Spinal cord (tissue), 10 donors: ENCODE measurements at places on chromosomes 7 and 10. TPM values are rescaled to one million over a fixed set of nuclear protein-coding genes. Genes with fewer than 3 reads are reported as not detected.
A peak's percentile ranks its signal among the peaks of the same experiment; 100 is the strongest.

The LOXL4 gene
- 1.6 TPM for total RNA-seq

The LLCFC1 gene
- not detected for total RNA-seq

The GSTO1 gene
- 65.6 TPM for total RNA-seq

The VSTM4 gene
- total RNA-seq = 29.9 TPM

The VWC2 gene
- 12.1 TPM for total RNA-seq

The LIPN gene
- total RNA-seq = not detected

The ANK3 gene
- total RNA-seq = 318 TPM

DNA sequence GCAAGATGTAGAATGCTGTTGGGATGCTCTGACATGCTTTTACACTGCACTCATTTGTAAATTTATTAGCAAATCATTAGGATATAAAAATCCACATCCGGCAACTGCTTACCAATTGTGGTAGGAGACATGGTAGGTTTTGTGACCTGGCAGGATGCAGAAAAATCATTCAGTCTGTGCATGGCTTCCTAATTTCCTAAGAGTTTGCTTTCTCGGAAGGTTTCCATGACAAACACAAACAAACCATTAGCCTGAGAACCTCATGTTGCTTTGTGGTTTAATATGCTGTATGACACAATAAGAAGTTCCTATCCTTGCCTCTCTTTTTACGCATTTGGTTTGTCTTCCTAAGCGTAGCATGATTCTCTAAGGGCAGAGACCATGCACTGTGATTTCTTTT lies 14.7 kb upstream of the LMBR1 start:
- H3K27ac ChIP-seq = no peak overlapping the region
- no peak for DNase-seq
- H3K36me3 ChIP-seq = no peaks in the 10 kb centered on the region

DNA sequence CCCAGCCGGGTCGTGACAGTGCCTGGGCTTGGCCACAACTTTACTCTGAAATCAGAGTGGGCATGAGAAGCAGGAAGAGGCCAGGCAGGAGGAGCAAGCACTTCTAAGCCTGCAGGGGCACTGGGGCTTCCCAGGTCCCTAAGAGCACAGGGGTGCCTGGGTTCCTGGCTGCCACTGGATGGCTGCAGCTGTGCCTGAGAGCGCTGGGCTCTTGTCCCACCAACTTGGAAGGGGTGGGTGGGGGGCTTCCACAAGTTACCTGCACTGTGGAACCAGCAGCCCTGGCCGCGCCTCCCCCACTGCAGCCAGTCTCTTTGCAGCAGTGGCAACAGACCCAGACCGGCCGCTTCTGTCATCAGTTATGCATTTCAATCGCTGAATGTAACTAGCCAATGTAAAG lies 434.7 kb upstream of the GRM3 start:
- no peaks in the 10 kb centered on the region for H3K27me3 ChIP-seq
- H3K4me3 ChIP-seq = no peak overlapping the region
- no peak overlapping the region for H3K27ac ChIP-seq
- no peaks in the 10 kb centered on the region for H3K4me1 ChIP-seq
- no peak for DNase-seq

- H3K4me1 ChIP-seq = no peaks in the 10 kb centered on the region
- no peaks in the 10 kb centered on the region for H3K27me3 ChIP-seq
- no peak overlapping the region for H3K27ac ChIP-seq
- H3K36me3 ChIP-seq = no peaks in the 10 kb centered on the region
- H3K4me3 ChIP-seq = no peak overlapping the region
Measured at GRCh38 chr7:17530741-17531421, 232.4 kb downstream of the AHR start.

- peaks cover 10% of the 10 kb centered on the region for H3K27me3 ChIP-seq
- no peak overlapping the region for H3K4me3 ChIP-seq
- H3K4me1 ChIP-seq = peaks cover 11% of the 10 kb centered on the region
- H3K36me3 ChIP-seq = no peaks in the 10 kb centered on the region
- H3K27ac ChIP-seq = no peak overlapping the region
Measured at GRCh38 chr10:98466861-98467505, 20.2 kb upstream of the HPS1 start.

- H3K4me3 ChIP-seq = no peak overlapping the region
- no peaks in the 10 kb centered on the region for H3K4me1 ChIP-seq
- no peak for DNase-seq
Measured at GRCh38 chr10:6239213-6239991, 36.7 kb downstream of the PFKFB3 start.

DNA sequence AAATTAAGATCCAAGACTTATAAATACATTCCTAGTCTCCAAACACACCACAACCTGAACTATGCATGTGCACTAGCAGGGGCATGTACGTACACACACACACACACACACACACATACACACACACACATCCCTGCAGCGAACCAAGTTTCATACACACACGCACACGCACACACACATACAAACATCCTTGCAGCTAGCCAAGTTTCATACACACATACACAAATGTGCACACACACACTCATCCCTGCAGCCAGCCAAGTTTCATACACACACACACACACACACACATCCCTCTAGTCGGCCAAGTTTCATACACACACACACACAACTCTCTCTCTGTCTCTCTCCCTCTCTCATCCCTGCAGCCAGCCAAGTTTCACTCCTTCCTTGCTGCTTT lies 82.7 kb upstream of the WIPF3 start:
- no peak overlapping the region for H3K4me3 ChIP-seq
- H3K4me1 ChIP-seq = no peaks in the 10 kb centered on the region
- H3K27me3 ChIP-seq = no peaks in the 10 kb centered on the region
- peak; percentile 54 for DNase-seq
- no peaks in the 10 kb centered on the region for H3K36me3 ChIP-seq

DNA sequence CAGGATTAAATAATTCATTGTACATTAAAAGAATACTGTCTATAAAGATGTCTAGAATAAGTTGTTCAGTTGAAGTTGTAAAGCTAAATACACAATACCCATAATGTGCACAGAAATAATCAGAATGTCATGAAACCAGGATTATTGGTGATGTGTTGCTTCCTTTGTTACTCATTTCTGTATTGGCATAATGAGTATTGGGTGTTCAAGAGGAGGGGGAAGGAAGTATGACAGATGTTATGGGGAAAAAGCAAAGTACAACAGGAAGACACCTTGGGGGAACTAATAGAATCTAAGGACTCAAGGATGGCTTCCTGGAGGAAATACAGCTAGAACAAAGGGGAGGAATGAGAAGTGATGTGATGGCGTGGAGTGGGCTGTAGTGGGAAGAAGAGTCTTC lies 15.0 kb downstream of the ANKRD1 start:
- no peak overlapping the region for H3K4me3 ChIP-seq
- no peaks in the 10 kb centered on the region for H3K27me3 ChIP-seq
- peaks cover 5% of the 10 kb centered on the region for H3K36me3 ChIP-seq
- no peak overlapping the region for H3K27ac ChIP-seq
- DNase-seq = no peak

DNA sequence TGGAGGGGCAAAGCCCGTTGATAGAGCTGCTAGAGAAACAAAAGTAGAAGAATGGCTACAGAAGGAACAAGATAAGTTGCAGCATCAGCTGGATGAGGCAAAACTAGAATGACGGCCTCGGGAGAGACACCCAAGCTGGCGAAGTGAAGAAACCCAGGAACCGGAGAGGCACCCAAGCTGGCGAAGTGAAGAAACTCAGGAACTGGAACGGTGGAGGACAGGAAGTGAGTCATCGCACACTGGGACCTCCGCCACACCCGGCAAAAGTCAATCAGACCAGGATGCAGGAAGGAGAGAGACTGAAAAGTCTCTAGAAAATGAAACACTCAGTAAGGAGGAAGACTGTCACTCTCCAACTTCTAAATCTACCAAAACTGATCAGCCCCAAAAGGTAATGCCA lies 133.0 kb upstream of the NEBL start:
- DNase-seq = no peak
- H3K4me3 ChIP-seq = no peak overlapping the region

GRCh38 chr10:98778277-98778759 lies 331.6 kb upstream of the HPS1 start:
- H3K27me3 ChIP-seq = no peaks in the 10 kb centered on the region
- H3K27ac ChIP-seq = no peak overlapping the region
- H3K36me3 ChIP-seq = no peaks in the 10 kb centered on the region
- DNase-seq = no peak

DNA sequence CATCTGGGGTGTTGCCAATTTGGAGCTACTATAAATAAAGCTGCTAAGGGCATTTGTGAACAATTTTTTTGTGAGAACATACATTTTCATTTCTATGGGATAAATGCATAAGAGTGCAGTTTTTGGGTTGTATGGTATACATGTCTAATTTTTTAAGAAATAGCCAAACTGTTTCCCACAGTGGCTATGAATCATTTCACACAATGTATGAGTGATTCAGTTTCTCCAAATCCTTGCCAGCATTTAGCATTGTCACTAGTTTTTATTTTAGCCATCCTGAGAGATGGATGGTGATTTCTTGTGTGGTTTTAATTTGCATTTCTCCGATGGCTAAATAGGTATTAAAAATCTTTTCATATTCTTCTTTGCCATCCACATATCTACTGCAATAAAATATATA lies 105.3 kb downstream of the AMPH start:
- no peak overlapping the region for H3K4me3 ChIP-seq
- no peak overlapping the region for H3K27ac ChIP-seq
- H3K36me3 ChIP-seq = no peaks in the 10 kb centered on the region

- H3K4me1 ChIP-seq = no peaks in the 10 kb centered on the region
- H3K4me3 ChIP-seq = no peak overlapping the region
- no peaks in the 10 kb centered on the region for H3K36me3 ChIP-seq
Measured at GRCh38 chr10:28778524-28778923, 101.2 kb downstream of the BAMBI start.

DNA sequence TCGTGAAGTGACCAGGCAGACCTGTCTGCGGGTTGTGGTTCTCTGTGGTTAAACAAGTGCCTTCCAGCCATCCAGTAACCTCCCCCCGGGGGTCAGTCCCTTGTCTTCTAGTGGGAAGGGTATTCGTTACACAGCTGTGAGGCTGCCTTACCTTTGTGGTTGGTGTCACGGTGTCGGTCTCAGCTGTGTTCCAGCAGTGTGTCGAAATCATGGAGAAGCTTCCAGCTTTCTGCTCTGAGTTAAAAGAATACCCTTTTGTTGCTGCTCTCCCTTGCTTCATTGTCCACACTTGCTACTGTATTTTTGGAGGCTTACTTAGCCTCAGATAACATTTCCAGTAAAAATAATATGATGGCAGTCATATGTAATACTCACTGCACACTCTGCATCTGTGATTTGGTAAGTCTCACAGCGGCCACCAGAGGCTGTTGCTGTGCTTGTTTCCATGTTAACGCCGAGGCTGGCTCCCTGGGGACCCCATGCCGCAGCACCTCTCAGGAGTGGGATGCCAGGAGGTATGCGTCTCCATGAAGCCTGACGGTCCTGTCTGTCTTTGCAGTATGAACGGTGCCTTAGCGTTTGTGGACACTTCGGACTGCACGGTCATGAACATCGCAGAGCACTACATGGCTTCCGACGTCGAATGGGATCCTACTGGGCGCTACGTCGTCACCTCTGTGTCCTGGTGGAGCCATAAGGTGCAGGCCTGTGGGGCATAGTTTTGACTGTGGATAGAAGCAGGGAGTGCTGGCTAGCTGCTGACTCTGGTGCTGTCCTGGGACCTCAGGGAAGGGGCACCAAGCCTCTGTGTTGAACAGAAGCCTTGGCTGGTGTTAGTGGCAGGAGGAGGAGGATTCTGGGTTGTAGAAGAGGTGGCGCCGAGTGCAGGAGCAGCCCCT lies 20.5 kb downstream of the EIF3B start:
- H3K27me3 ChIP-seq = no peaks in the 10 kb centered on the region
- peaks cover 97% of the 10 kb centered on the region for H3K36me3 ChIP-seq
- no peak overlapping the region for H3K27ac ChIP-seq

DNA sequence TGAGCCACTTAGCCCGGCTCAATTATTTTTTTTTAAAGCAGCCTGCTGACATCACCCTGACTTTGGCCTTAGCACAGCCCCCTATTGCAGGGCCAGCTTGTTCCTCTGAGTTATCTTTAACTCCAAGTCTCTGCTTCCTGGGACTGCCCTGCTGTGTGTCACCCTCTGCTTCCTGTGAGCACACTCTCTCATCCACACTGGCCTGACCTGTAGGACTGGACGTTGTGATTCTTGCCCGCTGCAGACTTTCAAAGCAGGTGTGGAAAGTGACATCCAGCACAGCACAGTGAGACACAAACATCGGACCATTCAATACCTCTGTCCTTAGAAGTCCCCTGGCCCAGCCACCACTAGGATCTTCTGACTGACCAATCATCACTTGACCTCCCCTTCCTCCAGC lies 26.4 kb upstream of the HSPA12A start:
- H3K27me3 ChIP-seq = no peaks in the 10 kb centered on the region
- no peak overlapping the region for H3K4me3 ChIP-seq
- H3K4me1 ChIP-seq = peaks cover 33% of the 10 kb centered on the region
- H3K36me3 ChIP-seq = no peaks in the 10 kb centered on the region
- no peak for DNase-seq

- peak overlapping the region; percentile 98 for H3K27ac ChIP-seq
- H3K27me3 ChIP-seq = no peaks in the 10 kb centered on the region
- peaks cover 45% of the 10 kb centered on the region for H3K4me1 ChIP-seq
- H3K4me3 ChIP-seq = peak overlapping the region; percentile 87
- no peak for DNase-seq
Measured at GRCh38 chr10:3783682-3784432, 1.2 kb downstream of the KLF6 start.

GRCh38 chr7:50676079-50676478 lies 106.6 kb downstream of the GRB10 start:
- no peaks in the 10 kb centered on the region for H3K27me3 ChIP-seq
- no peak overlapping the region for H3K27ac ChIP-seq
- peaks cover 22% of the 10 kb centered on the region for H3K36me3 ChIP-seq
- DNase-seq = no peak
- H3K4me1 ChIP-seq = peaks cover 17% of the 10 kb centered on the region

GRCh38 chr7:39709768-39710311 lies 86.5 kb downstream of the RALA start:
- peak overlapping the region; percentile 10 for H3K27ac ChIP-seq
- H3K27me3 ChIP-seq = no peaks in the 10 kb centered on the region
- no peak overlapping the region for H3K4me3 ChIP-seq
- H3K4me1 ChIP-seq = peaks cover 4% of the 10 kb centered on the region
- DNase-seq = peak; percentile 44

DNA sequence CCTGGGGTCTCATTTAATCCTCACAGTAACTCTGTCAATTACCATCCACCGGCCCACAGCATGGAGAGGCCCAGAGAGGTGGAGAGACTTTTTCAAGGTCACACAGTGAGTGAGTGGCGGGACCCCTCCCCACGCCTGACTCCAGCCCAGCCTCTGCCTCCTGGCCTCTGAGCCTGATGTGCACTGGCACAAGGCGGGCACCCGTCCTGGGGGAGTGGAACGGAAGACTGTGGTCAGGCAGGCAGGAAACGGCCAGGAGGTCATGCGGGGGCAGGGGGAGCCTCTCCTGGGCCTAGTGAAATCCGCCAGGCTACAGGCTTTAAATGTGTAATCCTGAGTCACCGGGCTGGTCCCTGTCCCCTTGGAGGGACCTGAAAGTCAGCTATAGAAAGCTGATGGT lies 32.2 kb downstream of the ZCCHC24 start:
- no peak for DNase-seq
- H3K4me1 ChIP-seq = peaks cover 51% of the 10 kb centered on the region
- H3K27me3 ChIP-seq = no peaks in the 10 kb centered on the region
- H3K36me3 ChIP-seq = peaks cover 43% of the 10 kb centered on the region
- H3K4me3 ChIP-seq = no peak overlapping the region
- no peak overlapping the region for H3K27ac ChIP-seq
